NCI-H187 (cell line): ENCODE measurements at places on chromosomes 16 and 17.

DNA sequence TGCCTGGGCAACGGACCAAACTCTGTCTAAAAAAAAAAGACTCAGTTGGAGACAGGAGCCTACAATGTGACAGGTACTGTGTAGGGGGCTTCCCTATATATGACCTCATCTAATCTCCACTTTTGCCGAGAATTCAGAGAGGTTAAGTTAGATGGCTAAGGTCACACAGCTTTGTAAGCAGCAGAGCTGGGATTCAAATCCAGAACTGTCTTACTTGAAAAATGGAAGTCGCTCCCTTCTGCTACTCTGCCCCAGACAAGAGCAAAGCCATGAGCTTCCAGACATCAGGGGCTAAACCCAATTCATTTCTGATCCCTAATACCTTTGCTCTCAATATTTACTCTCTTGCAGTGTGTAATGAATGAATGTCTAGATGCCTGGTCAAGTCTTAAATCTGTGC lies 41.5 kb upstream of the ABCC12 start:
- DNase-seq = no peak

DNA sequence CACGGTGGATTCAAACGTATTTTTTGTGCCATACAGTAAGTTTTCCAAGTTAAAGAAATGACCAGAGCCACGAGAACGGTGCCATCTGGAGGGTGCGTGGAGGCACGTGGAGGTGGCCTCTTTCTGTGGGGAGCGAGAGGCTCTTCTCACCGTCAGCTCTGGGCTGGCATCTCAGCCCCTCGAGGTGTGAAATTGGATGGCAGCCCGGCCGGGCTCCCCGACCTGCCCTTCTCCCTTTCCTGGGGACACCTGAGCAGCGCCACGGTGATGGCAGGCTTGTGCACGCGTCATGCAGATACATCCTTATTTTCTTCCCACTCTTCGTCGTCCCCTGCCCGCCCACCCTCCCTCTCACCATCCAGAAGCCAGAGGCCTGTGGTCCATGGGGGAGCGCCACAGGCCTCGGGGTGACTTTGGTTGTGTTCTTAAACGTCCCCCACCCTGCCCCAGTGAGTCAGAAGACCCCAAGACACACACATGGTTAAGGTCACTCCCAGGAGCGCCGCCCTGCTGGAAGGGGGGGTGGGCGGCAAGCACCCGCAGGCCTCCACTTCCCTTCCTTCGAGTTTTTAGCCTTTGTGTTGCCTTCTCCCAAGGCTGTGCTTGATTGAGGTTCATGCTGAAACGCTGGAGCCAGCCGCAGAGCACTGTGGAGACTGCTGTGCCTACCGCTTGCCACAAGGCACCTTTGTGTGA lies 109.4 kb downstream of the BANP start:
- no peak for DNase-seq

DNA sequence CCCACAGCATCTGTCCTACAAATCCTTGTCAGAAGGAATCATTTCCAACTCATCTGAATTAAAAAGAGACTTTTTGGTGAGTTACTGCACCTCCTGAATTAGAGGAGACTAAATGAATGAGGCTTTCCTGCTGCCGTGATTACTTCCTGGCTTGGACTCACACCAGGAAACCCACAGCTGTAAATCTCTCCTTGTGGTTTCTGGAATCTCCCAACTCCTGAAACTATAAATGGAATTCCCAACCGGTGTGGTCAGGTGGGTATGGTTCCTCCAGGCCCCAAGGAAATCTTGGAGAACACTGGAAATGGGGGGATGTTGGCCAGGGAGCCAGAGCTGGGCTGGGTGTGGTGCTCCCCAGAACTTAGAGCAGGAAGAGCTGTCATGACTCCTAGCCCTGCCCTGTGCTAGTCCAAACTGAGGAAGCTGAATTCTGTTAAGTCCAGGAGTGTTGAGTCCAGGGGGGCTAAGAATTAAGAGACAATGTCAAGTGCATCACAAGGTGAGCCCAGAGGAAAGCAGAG lies 216.4 kb downstream of the GSG1L start:
- DNase-seq = no peak

- DNase-seq = no peak
Observed at GRCh38 chr17:35010093-35010492, 29.8 kb downstream of the LIG3 start.

GRCh38 chr17:47862621-47863440 lies 11.9 kb upstream of the SP6 start:
- no peak for DNase-seq

GRCh38 chr16:3170440-3171180 lies 17.4 kb upstream of the OR1F1 start:
- no peak for DNase-seq

GRCh38 chr17:40516581-40517285 lies 15.3 kb upstream of the TNS4 start:
- no peak for DNase-seq

DNA sequence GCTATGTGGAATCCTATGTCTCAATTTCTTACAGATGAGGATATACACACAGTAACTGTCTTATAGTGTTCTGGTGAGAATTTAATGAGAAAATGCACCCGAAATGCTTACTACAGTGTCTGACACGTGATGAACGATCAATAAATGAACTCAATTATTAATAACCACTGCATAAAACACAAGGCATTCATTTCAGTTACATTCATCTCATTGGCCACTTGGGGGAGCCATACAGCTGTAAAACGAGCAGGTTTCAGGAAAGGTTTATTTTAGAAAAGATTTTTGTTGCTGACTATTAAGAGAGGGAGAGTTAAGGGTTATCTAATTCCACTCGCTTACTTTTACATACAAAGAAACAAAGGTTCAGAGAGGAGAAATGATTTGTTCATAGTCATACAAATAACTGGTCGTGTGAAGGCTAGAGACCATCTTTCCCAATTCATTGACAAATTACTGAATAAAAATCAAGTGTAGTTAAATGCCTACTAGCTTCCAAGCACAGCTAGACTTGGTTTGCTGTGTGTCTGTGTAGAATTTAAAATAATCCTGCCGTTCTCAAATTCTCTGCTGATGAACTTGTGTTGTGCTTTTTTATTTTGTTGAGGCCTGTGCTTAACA lies 160.1 kb downstream of the MAP2K4 start:
- DNase-seq = no peak

- DNase-seq = no peak
Observed at GRCh38 chr17:74354123-74354522, 7.5 kb downstream of the BTBD17 start.

DNA sequence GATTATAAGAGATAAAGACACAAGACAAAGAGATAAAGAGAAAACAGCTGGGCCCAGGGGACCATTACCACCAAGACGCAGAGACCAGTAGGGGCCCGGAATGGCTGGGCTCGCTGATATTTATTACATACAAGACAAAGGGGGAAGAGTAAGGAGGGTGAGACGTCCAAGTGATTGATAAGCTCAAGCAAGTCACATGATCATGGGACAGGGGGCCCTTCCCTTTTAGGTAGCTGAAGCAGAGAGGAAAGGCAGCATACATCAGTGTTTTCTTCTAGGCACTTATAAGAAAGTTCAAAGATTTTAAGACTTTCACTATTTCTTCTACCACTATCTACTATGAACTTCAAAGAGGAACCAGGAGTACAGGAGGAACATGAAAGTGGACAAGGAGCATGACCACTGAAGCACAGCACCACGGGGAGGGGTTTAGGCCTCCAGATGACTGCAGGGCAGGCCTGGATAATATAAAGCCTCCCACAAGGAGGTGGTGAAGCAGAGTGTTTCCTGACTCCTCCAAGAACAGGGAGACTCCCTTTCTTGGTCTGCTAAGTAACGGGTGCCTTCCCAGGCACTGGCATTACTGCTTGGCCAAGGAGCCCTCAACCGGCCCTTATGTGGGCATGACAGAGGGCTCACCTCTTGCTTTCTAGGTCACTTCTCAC lies 63.9 kb upstream of the ARL4D start:
- no peak for DNase-seq

DNA sequence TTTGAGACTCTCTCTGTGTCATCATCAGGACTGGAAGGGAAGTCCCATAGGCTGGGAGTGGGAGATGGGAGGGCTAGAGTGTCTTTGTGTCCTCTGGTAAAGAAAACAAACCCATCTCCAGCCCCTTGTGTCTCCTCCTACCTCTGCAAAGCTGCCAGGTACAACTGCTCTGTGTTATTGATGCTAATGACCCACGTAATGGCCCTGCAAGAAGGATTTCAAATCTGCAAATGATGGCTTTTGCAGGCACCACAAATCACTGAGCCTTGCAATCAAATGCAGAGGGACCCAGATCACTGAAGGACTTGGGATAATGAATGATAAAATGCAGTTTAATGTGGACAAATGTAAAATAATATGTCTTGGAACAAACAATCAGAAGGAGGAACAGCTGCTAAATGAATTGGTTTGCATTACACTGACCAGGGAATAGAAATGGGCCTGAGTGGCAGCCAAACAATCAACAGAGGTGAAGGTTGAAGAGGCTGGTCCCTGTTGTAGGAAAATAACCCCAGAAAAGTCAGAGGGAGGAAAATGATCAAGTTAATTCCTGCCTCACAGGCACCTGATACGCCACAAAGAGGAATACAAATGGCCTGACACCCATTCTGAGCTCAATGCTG lies 425.1 kb downstream of the UTP18 start:
- DNase-seq = peak; percentile 14

GRCh38 chr17:11244776-11245175 lies 3.8 kb downstream of the SHISA6 start:
- DNase-seq = no peak

GRCh38 chr16:73068541-73069401 lies 20.8 kb upstream of the ZFHX3 start:
- no peak for DNase-seq

DNA sequence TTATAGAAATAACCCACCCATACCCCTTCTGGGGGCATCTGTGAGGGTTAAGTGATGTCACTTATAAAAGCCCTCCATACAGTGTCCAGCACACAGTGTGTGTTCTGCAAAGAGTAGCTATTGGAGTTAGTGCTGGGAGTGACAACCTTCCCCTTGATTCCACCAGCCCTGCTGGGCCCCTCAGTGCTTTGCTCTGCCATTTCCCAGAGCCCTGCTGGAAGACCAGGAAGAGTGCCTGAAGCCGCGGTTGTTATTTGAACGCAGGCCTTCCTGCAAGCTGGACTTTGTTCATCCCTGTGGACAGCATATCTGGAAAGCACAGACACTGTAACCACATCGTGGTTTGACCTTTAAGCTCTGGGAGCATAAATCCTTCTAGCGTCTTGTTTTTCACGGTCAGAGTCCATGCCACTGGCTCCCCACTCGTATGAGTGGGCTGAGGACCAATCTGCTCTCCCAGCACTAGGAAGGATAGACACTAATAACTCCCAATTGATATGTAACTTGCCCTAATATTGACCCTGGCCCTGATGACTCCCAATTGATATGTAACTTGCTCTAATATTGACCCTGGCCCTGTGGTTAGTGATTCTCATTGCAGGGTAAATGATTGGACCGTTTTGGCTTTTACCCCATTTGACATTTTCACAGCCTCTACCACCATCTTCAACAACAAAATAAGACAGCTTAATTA lies 297.1 kb upstream of the MAF start:
- DNase-seq = no peak

DNA sequence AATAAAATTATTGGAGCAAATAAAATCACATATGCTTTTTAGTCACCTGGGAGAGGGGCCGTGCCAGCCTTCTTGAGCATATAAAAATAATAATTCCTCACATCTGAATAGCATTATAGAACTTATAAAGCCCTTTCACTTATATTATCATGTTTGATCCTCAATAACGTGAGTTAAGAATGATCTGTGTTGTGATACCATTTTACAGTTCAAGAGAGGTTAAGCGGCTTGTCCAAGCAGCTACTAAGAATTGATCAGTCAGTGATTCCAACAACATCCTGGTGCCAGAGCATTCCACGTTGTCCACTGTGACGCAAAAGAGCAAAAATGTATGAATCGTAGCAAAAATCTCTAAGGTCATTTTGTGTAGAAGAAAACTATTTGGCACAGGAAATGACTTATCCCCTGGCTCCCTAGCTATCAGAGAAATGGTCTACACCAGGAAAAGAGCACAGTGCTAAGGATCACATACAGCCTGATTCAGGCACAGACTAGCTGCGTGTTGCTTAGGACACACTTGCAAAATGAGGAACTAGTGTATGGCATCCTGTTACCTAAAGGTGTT lies 33.0 kb downstream of the ANKFN1 start:
- no peak for DNase-seq

- DNase-seq = no peak
Observed at GRCh38 chr17:75625813-75626486, 7.3 kb upstream of the SMIM5 start.

- DNase-seq = peak; percentile 2
Observed at GRCh38 chr16:22007509-22008214, at the start of gene MOSMO. TSS of gene MOSMO (plus strand) at chr16:22008111. CDS start at chr16:22008302, 191 bp downstream.

DNA sequence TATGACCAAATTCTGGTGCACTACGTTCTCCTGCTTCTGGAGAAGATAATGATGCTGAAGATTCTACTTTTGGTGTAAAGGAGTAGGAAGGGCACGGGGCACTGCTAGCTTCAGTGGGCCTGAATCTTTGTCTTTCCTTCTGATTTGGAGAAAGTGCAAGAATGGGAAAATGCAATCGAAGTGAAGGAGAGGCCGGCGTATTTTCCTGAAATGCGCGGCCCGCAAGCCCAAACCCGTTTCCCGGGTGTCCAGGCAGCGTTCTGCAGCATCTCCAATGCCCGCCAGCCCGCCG lies 372 bp upstream of the NDE1 start:
- no peak for DNase-seq

DNA sequence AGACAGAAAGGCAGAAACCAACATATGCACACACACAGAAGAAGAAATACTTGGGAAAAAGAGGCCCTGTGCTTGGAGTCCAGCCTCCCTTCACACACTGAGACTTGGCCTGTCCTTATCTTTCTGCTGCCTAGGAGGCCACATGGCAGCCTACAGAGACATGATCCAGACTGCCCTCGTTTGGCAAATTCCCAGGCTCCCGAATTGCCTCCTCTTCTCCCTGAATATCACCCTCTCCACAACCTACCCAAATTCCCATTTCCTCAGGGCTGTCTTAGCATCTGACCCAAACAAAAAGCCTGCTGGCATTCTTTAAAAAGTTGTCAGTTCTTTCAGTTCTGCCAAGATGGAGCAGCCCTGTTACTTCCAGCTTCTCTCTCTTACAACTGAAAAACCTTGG lies 59.8 kb downstream of the DNAH17 start:
- DNase-seq = no peak

- DNase-seq = no peak
Observed at GRCh38 chr16:12016291-12016947, 39.9 kb downstream of the SNX29 start.

- no peak for DNase-seq
Observed at GRCh38 chr17:10156599-10156947, 41.8 kb downstream of the GAS7 start.

DNA sequence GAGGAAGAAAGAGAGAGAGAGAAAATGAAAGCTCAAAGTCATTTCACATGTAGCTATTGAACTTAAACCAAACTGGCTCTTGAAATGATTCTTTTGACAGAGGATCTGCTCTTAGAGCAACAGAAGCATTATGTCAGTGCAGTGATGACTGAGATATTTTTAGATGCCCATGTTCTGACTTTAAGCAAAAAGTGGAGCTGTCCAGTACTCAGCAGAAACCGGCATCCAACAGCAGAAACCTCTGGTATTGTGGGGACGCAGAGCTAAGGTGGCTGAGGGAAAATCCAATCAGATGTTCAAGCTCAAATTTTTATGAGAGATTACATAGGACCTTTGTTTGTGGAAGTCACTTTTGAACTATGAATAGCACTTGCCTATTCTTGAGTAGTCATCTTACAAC lies 69.8 kb upstream of the ANKFN1 start:
- no peak for DNase-seq
